ENCODE measurements at places on chromosomes 6 and 20.
A peak's percentile ranks its signal among the peaks of the same experiment; 100 is the strongest.

DNA sequence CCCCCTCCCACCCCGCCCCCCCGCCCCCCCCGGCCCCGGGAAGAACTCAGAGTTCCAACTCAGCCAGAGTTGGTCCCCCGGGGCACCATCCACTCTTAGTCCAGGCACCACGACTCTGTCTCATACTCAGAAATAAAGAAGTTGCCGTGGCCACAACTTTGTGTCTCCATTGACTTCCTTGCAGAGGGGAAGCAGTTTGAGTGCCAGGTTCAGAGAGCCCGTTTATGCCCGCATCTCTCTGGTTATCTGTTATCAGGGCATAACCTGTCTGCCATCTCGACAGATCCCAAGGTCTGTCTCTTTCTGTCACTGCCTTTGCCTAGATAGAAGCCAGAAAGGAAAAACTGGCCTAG lies 605 bp downstream of the CDC5L start:
- DNase-seq, result peak; percentile 79

DNA sequence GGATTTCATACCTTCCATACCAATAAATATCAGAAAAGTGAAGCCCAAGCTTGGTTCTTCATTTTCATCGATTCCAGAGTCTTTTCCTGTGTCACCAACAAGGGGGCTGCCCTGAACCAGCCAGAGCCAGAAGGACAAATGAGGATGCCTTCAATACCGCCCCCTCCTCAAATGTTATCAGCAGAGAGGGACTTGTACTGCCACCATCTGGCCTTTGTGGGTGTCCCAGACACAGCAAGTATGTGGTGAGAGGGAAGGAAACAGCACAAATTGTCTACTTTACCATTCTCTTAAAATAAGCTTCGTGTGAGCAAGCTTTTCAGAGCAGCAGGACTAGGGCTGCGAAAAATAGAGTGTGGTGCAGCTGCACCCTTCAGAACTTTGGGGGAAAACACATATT lies 165.3 kb downstream of the SOBP start:
- no peak for DNase-seq

DNA sequence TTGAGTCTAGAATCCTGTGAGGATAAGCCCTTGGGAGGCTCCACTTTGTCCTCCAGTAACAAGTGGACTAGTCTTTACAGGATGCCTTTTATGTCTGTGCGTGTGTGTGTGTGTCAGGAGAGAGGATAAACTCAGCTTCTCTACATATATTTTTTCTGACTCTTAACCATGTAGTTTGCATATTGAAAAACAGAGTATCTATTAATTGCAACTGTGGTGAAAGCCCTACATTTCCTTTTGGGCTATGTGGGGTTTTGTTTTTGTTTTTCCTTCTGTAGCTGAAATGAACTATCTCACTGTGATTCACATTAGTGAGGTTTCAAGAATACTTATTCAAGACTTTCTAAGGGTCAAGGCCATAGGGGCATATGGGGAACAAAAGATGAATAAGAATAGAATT lies 17.7 kb downstream of the TPBG start:
- DNase-seq, result no peak

- DNase-seq, result no peak
Observed at GRCh38 chr6:148448369-148449012, 105.9 kb downstream of the SASH1 start.

- DNase-seq, result peak; percentile 40
Observed at GRCh38 chr6:5851261-5851757, 155.4 kb downstream of the NRN1 start.

DNA sequence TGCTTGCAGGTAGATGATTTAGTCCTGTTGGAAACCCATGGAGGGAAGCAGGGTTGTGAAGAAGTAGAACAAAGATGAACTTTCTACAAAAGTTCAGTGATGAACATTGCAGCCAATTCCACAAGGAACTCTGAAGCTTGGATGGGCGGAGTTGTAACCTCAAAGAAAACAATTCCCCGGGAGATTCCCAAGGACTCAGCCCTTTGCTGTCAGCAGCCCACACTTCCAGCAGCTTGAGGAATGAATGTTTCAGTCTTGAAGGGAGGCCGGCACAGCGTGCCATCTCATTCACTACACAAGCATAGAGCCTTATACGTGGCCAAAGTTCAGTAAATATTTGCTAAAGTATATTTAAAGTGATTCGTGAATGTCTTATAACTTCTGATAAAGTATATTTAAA lies 269.4 kb downstream of the NKAIN2 start:
- DNase-seq, result no peak

DNA sequence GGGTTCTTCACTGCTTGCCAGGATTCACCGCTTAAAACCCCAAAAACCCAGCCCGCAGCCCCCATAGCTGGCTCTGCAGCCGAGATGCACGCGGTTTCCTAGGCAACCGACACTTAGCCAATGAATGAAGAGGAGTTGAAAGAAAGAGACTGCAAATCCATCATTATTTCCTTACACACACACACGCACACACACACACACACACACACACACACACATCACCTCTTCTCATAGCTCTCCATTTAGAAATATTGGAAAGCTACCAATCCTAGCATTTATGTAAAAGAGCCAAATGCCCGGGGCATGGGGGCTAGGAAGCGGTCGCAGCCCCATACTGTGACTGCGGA lies 3.4 kb upstream of the TUBB2B start:
- peak; percentile 40 for DNase-seq

GRCh38 chr20:36493051-36493800 lies 48.1 kb upstream of the MYL9 start:
- peak; percentile 19 for DNase-seq

- no peak for DNase-seq
Observed at GRCh38 chr6:21455071-21455470, 138.5 kb upstream of the SOX4 start.

DNA sequence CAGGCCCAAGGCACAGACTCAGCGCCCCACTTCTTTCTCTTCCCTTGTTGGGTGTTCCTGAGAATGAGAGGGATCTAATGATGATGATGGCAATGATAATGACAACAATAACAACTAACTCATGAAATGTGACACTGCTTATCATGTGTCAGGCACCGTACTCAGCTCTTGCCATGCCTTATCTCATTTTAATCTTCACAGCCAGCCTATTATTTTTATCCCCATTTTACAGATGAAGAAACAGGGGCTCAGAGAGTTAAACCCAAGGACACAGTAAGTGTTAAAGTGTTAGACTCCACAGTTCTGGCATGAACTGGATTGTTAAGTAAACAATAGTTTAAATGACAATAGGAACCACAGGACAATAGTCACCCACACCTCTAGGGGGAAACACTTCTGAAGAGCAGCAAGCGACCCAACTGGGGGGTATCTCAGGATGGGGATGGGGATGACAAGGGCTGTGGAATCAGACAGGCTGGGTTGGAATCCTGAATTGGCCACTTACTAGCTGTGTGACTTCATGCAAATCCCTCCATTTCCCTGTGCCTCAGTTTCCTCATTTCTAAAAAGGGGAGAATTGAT lies 12.5 kb downstream of the RSPH9 start:
- no peak for DNase-seq

Measured in NCI-H510A treated with DMSO at 0.1 percent for 48 hours (cell line).